T1000 (cell line): ENCODE measurements at places on chromosomes 2 and 18.

GRCh38 chr18:37230768-37231167 lies 334.8 kb downstream of the CELF4 start:
- DNase-seq = no peak

DNA sequence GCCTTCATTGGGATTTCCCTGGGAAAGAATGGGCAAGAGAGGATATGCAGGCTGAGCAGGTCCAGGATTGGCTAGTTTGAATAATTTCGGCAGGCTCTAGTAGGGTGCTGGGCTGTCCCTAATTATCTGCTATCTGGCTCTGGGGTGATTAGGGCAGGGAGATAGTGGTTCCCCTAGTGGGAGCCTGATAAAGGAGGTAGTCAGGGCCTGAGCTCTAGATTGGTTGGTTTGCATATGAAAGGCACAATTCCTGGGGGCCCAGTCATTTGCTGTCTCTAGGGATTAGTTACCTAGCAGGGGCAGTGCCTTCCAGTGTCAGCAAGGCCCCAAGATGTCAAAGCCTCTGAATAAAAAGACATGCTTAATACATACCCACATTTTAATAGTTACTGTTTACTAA lies 690.1 kb upstream of the KLHL29 start:
- no peak for DNase-seq

- no peak for DNase-seq
These were observed 29.0 kb upstream of the EPAS1 start for GRCh38 chr2:46268196-46268595.

DNA sequence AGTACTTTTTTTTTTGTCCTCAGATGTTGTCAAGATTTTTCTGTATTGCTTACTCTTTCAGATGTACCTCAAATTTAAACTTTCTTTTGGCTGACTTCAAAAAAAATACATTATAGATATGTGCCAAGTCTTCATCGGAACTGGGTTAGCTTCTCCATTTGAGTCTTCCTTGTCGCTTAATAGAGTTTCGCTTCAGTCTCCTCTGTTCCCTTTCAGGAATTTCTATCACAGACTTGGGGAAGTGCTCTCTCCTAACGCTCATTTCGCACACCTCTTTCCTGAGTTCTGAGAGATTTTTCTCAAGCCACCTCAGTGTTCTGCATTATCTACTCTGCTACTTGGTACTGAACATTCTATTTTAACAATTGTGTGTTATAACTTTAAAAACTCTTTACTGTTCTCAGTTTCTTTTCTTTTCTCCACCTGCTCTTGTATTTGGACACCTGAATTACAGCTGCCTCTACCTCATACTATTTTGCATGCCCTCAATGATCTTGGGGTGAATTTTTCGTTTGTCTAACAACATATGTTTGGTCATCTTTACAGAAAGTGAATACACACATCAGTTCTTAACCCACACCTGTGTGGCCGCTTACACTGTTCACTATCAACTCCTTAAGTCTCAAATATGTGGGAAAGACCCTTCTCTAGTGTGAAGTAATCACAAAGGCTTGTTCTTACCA lies 16.5 kb downstream of the PTPN2 start:
- no peak for DNase-seq

GRCh38 chr2:232521959-232522622 lies 1.9 kb downstream of the PRSS56 start:
- no peak for DNase-seq

DNA sequence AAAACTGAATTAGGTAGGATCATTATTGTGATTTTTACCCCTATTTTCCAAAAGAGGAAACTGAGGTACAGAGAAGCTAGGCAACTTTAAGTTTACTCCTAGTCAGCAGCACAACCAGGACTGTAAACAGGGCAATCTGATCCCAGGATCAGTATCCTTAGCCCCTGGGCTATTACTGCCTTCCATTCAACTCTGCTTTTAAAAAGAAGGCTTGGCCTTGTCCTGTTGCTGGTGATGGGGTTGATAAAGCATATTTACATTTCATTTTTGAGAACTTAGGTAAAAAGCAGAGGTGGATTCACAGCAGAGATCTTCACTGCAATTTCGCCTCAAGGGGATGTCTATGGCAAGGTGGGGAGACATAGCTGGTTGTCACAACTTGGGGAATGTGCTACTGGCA lies 148.5 kb downstream of the GALNT14 start:
- DNase-seq = no peak

GRCh38 chr2:168718622-168719021 lies 83.8 kb upstream of the NOSTRIN start:
- no peak for DNase-seq

GRCh38 chr2:122682356-122682755 lies 926.9 kb downstream of the TSN start:
- DNase-seq = no peak
